ENCODE measurements at places on chromosomes 6 and 20.

DNA sequence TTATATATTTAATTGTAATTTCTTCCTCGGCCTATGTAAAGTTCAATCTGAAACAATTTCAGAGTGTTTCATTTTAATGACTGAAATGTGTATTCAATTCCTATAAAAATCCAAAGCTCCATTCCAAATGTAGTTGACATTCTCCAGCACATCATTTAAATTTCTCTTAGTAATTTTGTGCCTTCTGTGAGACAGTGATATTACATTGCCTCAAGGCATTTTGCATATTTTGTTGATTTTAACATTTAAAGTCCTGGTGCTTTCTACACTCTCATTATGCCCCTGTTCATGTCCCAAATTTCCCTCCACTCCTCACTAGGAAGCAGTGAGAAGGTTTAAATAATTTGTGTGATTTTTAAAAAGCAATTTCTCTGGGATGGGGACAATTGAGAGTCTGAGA is 34.1 kb upstream of the THEMIS start:
- DNase-seq: no peak

- no peak for DNase-seq
These were observed 41.6 kb upstream of the NOX3 start for GRCh38 chr6:155497273-155497672.

GRCh38 chr20:52801628-52802006 is 170.5 kb upstream of the TSHZ2 start:
- DNase-seq: no peak

GRCh38 chr6:150584596-150584995 is 15.1 kb upstream of the PLEKHG1 start:
- DNase-seq: no peak

DNA sequence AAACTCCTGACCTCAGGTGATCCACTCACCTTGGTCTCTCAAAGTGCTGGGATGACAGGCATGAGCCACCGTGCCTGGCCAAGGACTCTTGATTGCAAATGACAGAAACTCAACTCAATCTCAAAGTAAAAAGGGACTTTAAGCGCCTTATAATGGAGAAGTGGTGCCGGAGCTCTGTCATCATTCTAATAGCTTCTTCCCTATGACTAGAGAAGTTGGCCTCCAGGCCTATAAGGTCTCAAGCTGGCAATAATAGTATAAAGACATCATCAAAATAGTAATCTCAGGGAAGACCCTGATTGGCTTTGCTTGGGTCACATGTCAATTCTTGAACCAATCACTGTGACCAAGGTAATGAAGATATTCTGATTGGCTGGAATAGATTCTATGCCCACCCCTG is 8.5 kb upstream of the KIAA1755 start:
- DNase-seq: no peak

DNA sequence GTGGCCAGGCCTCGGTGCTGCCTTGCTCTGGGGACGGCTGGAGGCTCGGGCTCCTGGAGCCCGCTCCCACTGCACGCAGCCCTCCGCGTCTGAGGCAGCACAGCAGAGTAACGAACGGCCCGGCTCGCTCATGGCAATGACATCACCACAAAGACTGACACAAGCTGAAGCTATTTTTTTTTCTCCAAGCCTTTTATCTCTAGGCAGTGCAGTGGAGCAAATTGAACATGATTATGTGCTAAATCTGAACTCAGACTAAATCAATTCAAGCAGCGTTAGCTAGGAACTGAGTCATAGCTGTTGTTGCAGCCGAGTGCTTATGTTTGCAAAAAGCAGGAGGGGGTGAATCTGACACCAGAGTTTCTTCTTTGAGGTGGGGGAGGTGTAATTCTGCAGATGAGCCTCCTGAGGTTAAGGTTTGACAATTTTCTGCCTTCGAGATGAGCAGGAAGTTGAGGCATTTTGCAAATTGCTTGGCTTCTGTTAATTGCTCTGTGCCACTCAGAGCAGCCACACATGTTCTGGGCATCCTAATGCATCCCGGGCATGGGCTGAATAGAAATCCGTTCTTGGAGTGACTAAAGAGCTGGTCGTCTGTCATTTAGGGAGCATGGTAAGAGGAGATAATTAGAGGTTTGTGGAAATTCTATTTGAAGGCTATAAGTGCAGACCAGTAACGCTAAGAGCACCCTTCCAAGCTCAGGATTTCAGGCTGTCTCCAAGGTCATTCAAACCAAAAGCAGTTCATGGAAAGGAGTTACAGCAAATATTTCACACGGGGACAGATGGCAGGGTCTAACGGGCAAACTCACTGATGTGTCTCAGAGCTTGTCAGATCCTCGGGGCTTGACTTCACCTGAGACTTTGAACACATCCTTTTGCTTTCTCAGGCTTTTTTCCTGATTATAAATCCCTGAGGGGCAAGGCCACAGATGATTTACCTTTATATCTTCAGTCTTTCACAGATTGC is 155.1 kb upstream of the ENPP5 start:
- no peak for DNase-seq

DNA sequence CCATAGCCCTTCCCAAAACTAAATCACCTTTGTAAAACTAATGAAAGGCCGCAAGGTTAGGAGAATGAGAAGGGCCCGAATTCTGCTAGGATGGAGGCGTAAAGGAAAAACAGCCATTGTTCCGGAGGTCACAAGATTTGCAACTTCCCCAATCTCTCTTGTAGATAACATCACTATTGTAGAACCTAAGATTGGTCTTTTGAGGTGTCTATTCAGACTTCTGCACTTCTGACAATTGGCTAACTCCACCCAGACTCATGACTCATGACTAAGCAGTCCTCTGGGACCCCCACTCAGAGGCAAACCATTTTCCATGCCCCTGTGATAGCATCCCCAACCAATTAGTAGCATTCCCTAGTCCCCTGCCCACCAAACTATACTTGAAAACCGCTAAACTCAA is 210.5 kb upstream of the SHLD1 start:
- no peak for DNase-seq

GRCh38 chr6:156185113-156185512 is 592.1 kb upstream of the ARID1B start:
- DNase-seq: no peak

GRCh38 chr6:148239215-148239614 is 103.4 kb upstream of the SASH1 start:
- no peak for DNase-seq

GRCh38 chr6:7271205-7271534 is 41.8 kb downstream of the SSR1 start:
- no peak for DNase-seq

DNA sequence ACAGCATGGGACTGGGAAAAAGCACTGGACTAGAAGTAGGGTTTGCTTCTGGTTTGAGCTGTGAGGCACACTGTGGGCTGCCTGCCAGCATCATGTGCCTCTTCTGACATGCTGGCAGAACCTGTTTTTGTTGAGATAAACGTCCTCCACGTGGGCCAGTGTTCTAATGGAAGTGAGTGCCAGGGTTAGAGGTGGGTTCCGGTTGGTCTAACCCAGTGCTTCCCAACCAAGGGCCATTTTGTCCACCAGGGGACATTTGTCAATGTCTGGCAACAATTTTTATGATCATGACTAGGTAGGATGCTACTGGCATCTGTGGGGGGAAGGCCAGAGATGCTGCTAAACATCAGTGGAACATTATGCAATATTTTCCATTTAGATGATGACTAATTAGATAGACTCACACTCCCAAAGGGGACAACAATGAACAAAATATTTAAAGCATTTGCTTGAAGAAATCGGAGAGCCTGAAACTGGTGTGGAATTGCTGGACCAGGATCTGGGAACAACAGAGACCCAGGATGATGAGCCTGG is 7.8 kb upstream of the APMAP start:
- DNase-seq: no peak

GRCh38 chr6:138620630-138621029 is 121.3 kb upstream of the NHSL1 start:
- no peak for DNase-seq

GRCh38 chr6:89613790-89614189 is 24.8 kb downstream of the LYRM2 start:
- no peak for DNase-seq

DNA sequence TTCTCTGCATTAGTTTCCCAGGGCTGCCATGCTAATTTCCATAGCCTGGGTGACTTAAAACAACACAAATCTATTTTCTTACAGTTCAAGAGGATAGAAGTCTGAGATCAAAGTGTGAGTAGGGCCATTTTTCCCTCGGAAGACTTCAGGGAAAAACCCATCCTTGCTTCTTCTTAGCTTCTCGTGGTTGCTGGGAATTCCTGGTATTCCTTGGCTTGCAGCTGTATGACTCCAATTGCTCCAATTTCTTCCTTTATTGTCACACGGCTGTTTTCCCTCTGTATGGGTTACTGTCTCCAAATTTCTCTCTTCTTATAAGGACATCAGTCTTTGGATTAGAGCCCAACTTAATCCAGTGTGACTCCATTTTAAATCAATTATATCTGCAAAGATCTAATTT is 128.4 kb upstream of the JAG1 start:
- DNase-seq: no peak

- no peak for DNase-seq
These were observed 33.0 kb downstream of the FOXP4 start for GRCh38 chr6:41579088-41579610.

- no peak for DNase-seq
These were observed 1.1 kb upstream of the SAMD5 start for GRCh38 chr6:147507162-147508041.

GRCh38 chr6:140893432-140893831 is 1239.3 kb upstream of the GJE1 start:
- no peak for DNase-seq

DNA sequence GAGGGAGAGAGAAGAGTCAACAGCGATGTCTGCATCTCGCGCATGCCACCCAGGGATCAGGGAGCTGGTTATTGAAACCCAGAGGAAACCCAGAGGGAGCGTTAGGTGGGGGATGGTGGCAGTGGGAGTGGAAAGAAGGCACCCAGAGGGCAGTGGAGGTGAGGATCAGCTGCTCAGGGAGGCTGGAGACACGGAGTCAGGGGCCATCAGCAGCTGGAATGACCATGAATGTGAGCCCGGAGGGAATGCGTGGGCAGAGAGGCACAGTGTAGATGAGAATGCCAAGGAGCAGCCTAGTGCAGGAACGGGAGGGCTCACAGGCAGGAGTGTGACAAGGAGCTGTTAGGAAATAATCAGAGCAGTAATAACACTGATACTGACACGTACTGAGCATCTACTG is 36.2 kb downstream of the RSPO4 start:
- no peak for DNase-seq

- no peak for DNase-seq
These were observed 7.8 kb downstream of the ADTRP start for GRCh38 chr6:11770546-11771466.

GRCh38 chr20:25043499-25044260 is 14.3 kb downstream of the ACSS1 start:
- no peak for DNase-seq

DNA sequence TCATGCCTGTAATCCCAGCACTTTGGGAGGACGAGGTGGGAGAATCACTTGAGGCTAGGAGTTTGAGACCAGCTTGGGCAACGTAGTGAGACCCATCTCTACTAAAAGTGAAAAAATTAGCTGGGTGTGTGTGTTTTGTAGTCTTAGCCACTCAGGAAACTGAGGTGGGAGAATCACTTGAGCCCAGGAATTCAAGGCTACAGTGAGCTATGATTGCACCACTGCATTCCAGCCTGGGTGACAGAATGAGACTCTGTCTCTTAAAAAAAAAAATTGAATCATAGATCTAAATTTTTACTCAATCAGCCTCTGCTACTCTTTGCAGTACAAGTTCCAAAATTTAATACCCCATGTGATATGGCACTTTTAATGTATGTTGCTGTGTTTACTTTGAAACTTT is 121.6 kb downstream of the ARMC2 start:
- no peak for DNase-seq

DNA sequence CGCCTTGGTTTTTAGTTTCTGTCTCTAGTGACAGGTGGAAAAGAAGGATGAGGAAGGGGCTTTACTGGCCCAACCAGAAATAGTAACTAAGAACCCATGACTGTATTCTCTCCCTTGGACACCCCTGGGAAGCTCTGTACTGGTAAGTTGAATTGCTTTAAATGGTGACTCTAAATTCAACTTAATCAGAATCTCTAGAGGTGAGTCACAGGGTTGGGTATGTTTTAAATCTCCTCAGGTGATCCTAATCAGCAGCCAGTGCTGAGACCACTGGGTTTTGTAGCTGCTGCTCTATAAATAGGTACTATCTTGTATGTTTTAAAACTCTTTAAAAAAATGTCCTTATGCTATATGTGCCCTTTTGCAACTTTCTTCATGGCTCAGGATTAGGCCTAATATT is 314.0 kb upstream of the ECI2 start:
- no peak for DNase-seq

DNA sequence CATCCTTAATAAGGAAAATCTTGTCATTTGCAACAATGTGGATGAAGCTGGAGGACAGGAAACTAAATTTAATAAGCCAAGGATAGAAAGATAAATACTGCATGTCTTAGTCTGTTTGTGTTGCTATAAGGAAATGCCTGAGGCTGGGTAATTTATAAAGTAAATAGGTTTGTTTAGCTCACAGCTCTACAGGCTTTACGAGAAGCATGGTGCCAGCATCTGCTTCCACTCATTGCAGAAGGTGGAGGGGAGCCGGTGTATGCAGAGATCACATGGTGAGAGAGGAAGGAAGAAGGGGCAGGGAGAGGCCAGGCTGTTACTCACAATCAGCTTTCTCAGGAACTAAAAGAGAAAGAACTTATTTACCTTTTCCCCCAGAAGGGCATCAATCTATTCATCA is 118.9 kb upstream of the SMLR1 start:
- DNase-seq: no peak

GRCh38 chr20:21615617-21616080 is 89.8 kb upstream of the PAX1 start:
- peak; percentile 14 for DNase-seq

DNA sequence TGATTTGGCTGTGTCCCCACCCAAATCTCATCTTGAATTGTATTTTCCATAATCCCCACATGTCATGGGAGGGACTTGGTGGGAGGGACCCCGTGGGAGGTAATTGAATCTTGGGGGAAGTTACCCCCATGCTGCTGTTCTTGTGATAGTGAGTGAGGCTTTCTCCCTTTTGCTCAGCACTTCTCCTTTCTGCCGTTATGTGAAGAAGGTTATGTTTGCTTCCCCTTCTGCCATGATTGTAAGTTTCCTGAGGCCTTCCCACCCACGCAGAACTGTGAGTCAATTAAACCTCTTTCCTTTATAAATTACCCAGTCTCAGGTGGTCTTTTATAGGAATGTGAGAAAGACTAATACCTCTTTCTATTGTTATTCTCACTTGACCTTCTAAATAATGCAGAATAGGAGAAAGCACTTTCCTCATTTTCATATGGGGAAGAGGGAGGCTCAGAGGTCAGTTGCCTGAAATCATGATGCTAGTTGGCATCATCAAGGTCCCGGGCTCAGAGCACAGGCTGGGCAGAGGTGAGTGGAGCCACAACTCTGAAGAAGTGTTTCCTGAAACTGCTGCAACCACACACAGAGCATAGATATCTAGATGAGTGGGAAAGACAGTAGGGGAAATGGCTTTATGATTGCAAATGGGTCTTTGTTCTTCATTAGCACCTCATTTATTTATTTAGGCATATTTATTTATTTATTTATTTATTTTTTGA is 191.0 kb downstream of the QKI start:
- DNase-seq: no peak

DNA sequence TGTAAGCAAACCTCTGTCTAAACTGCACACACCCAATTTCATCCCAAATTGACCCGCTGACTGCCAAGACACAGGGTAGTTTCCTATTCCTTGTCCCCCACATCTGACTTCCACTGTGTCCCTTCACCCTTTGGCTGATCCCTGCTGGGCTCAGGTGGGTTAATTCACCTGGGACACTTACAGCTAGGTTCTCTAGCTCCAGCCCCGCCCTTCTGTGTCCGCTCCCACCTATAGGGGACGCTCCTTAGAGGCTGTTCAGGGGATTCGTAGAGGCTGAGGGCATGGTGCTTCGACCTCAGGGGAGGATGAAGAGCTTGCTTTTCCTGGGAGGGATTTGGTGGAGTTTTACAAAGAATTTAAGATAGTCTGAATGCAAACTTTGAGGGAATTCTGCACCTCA is 4.0 kb upstream of the CD93 start:
- no peak for DNase-seq

Measured in stimulated activated CD8-positive, alpha-beta memory T cell treated with anti-CD3 and anti-CD28 coated beads, Interleukin-12 subunit alpha, Interleukin-12 subunit beta, amount 100 ng/mL, for 1 hour (primary cell).